ENCODE measurements at places on chromosomes 7 and 10.

DNA sequence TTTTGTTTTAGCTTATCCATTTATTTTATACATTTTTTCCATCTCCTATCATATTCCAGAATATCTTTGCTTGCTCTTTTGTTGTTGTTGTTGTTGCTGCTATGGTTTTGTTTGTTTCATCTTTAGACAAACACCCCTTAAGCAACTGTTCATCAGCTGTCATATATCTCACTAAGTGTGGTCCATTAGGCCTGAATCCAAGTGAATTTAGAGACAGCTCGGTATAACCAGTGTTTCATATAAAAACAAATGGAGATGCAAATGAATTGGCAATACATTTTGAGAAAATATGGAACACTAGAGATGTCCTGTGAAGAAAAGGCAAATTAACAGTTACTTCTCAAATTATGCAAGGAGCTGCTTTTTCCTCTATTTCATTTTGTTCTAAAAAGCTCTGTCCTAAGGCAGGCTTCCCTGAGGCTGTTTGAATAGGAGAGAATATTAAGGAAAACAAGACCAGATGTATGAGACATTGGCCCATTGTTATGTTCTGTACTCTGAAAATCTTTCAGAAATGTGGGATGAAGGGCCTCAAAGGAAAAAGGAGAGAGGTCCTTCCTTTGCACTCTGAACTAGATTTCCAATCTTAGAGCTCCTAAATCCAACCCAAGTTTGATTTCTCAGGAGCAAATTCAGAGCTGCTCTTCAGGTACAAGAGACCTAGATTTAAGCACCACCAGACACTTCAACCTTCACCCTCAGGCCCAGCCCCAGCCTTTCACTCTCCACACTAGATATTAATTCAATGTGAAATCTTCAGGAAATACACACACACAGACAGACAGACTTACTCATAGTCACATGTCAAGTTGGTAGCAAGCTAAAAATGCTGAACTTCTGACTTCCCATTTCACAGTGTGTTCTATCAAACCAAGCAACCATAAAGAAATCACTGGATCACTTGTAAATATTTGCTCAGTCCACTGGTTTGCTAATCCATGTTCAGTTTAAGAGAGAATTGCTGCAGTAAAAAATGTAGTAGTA, 5.4 kb downstream of the TFEC start:
- no peak for DNase-seq

GRCh38 chr7:7567898-7568531, 1.3 kb downstream of the MIOS start:
- no peak for DNase-seq

GRCh38 chr7:139543801-139544603, 20.5 kb downstream of the CLEC2L start:
- no peak for DNase-seq

- no peak for DNase-seq
Measured at GRCh38 chr7:108329514-108329913, 126.7 kb downstream of the NRCAM start.

GRCh38 chr7:55273186-55273980, 91.8 kb upstream of the LANCL2 start:
- no peak for DNase-seq

- peak; percentile 59 for DNase-seq
Measured at GRCh38 chr10:96306516-96306915, 2.3 kb downstream of the DNTT start.

Measured in head of caudate nucleus (tissue), 42 donors.